Stimulated activated CD4-positive, alpha-beta T cell treated with anti-CD3 and anti-CD28 coated beads, Interleukin-1b, Interleukin-23, amount 100 ng/mL, for 48 hours (primary cell): ENCODE measurements at places on chromosomes 5 and 9.

GRCh38 chr9:121892706-121893105, 200.4 kb downstream of the TTLL11 start:
- DNase-seq = no peak

DNA sequence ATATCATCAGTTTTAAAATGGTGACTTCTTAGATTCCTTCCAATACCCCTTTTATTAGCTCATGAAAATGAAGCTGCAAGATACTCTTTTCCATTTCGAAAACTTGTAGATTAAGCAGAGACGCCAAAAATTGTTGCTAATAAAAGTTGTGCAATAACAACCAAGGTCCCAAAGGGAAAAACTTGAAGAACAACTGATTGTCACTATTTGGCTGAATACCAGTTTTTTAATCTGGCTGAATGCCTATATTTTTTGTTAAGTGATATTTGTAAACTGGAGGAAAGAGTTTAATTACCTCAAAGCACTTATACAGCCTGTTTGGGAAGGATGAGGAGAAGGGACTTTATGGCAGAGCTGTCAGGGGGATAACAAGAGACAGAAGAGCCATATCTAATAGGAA, 14.6 kb downstream of the C5orf58 start:
- no peak for DNase-seq

DNA sequence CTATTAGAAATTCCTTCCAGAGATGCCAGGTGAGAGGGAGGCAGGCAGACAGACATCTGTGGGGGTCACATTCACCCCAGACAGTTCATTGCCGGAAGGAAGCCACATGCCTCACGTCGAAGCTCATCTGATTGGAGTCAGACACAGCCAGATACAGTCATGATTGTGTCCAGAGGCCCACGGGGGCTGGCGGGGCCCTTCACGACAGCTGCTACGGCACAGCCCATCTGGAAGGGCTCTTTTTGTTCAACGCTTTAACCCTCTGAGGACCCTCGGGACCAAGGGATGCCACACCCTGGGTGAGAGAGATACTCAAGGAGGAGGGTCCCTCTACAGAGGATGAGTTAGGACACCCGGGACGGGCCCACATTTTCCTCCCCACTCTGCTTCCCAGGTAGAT, 31.9 kb upstream of the GABRP start:
- no peak for DNase-seq

DNA sequence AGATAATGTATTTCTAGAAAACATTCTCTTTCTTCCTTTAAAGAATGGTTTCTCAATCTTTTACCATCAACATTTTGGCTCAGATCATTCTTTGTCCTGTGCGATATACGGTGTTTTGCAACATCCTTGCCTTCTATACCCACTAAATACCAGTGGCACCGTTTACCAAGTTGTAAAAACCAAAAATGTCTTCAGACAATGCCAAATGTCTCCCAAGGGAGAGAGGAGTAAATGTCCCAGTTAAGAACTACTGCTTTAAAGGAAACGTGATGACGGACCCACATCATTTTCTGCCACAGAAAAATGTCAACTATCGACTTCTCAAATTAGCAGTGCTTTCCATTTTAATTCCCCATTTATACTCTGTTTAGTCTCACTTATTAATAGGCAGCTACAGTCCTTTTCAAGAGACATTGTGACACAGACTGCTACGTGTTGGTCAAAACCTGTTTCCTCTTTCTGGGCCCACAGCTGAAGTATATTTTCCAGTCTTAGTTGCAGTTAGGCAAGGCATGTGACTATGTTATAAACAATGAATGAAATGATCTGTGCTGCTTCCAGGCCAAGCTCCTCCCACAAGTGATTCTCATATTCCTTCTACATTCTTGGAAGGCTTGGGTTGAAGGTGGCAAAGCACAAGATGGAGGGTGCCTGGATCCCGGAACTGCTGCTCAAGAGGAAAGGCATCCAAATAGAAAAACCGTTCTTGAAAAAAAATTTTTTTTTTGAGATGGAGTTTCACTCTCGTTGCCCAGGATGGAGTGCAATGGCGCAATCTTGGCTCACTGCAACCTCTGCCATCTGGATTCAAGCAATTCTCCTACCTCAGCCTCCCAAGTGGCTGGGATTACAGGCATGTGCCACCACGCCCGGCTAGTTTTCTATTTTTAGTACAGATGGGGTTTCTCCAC, 8.8 kb downstream of the PRXL2C start:
- no peak for DNase-seq

DNA sequence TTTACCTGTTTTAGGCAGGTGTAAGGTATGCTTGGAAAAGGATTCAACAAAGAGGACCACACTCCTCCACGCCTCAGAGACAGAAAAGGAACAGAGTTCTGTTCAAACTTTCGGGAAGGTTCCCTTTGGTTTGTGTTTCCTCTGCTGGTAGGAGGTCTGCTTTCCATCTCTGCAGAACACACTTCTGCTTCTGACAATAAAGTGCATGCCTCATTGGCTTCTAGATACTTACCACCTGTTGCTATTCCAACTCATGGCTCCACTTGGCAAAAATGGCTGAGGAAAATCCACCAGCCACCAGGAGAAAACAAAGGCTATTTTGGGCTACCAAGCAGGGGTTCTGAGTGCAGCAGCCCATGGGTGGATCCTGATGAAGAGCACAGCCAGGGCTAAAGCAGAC, 112.7 kb downstream of the NRG2 start:
- no peak for DNase-seq
